ENCODE measurements at places on chromosomes 7 and 10.
A peak's percentile ranks its signal among the peaks of the same experiment; 100 is the strongest.

GRCh38 chr7:131104596-131105293 lies 222.9 kb upstream of the MKLN1 start:
- DNase-seq, result no peak

DNA sequence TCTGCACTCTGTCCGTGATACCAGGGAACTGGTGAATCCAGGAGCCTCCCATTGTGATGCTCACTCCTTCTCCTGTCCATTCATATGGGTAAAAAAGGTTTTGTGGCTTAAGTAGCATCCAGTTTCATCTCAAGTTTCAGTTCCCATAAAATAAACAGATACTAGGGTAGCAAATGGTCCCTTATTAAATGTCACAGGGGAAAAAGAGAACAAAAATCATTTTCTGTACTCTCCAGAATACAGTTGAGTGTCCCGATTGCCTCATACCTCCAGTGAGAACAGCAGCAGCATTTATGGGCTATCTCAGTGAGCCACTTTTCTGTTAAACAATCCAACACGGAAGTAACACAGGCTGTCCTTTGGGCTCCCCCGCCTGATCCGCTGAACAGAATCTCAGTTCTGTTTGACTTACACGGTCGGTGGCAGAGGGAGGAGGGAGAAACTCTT lies 179.6 kb downstream of the CELF2 start:
- no peak for DNase-seq

- no peak for DNase-seq
Observed at GRCh38 chr7:54161621-54162020, 380.6 kb upstream of the VSTM2A start.

DNA sequence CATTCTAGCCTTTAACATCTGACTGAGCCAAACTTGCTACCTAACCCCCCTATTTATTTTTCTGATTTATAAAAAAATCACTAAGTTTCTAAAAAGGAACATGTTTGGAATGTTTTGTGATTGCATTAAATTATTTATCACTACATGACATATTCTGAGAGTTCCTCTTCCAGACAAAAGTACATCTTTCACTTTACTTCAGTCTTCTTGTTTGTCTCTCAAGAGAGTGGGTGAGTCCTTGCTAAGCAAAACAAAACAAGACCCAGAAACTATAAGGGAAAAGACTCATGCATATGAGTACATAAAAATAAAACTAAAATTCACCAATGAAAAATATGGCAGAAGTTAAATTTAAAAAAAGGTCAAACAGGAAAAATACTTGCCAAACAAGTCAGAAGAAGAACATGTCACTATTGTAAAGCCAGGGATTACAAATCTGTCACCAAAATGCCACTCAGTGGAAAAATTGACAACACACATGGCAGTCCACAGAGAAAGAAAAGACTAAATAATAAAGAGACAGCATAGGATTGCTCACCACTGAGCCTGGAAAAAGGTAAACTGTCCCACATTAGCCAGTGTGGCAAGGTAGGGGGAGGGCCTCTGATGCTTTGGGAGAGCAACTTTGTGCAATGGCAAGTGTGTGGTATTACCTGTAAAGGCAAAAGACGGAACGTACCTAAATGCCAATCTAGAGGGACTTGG lies 166.7 kb upstream of the ZNF32 start:
- DNase-seq, result no peak

DNA sequence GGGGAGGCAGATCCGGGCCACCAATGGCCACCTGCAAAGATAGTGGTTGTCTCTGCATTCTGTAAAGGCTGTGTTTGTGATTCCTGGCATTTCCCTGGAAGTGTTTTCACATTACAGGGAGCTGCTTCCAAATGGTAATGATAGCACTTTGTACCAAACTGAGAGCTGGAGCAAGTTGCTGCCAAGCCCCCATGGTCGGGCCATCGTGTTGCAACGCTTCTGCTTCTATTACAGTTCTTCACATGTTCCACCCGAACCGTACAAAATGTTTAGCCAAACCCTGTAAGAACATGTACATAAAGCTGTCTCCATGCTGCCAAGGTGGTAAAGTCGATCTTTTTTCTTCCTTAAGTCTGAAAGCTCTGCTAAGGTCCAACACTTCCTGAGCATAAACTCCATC lies 397.7 kb upstream of the NFE2L3 start:
- peak; percentile 48 for DNase-seq

DNA sequence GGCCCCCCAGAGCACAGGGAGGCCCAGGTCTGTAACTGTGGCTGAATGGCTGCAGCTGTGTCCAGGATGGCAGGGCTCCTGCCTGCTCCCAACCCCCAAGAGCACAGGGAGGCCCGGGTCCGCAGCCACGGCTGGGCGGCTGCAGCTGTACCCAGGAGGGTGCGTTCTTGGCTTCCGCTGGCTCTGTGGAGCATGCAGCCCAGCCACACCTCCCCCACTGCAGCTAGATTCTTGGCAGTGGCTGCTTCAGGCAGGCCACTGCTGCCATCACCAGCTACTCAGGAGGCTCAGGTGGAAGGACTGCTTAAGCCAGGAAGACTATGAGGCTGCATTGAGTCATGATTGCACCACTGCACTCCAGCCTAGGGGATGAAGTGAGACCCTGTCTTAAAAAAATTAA lies 27.9 kb downstream of the C7orf25 start:
- DNase-seq, result no peak

DNA sequence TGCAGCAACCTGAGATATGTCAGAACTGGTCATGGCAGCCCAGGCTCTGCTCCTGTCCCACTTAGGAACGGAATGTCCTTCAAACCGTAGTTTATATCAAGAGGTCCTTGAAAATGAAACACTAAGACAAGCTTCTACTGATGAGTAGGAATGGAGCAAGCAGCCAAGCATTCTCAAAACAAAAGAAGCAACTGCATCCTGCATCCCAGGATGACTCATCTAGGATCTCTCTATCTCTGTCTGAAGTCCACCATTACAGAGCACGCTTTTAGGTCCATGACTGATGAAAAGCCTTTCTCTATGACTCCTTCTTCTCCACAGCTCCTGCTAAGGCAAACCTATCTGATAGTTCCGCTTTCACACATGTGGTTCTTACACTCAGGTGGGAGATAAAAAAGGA lies 16.3 kb downstream of the MBL2 start:
- no peak for DNase-seq

DNA sequence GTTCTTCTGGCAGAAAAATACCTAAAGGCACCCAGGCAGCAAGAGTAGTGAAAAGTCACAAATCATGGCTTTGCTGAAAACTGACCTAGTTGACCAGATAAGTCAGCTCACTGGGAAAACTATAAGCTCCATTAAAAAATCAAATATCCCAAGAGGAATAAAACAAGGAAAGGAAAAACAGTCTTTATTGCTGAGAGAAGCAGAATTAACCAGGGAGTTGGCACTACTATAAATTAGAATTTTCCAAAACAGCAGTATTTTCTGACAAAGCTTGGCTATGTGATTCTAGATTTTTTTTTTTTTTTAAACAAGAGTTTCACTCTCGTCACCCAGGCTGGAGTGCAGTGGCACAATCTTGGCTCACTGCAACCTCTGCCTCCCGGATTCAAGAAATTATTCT lies 12.6 kb downstream of the CCDC172 start:
- no peak for DNase-seq
